ENCODE measurements at places on chromosomes 4 and X.
A peak's percentile ranks its signal among the peaks of the same experiment; 100 is the strongest.

GRCh38 chrX:133749951-133750350 is 235.4 kb downstream of the GPC3 start:
- no peak for DNase-seq

GRCh38 chrX:139892512-139892911 is 40.3 kb downstream of the ATP11C start:
- DNase-seq: no peak

DNA sequence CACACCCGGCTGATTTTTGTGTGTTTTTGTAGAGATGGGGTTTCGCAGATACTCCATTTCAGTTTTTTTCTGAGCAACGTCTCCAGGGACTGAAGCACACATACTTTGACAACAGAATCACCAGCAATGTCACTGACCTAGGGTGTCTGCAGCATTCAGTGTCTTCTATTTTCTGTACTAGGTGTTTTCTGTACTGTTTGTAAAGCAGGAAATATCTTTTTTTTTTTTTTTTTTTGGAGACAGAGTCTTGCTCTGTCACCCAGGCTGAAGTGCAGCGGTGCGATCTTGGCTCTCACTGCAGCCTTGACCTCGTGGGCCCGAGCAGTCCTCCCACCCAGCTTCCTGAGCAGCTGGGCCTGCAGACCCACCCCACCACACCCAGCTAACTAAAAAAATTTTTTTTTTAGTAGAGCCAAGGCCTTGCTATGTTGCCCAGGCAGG is 8.9 kb downstream of the ADD1 start:
- DNase-seq: no peak

- no peak for DNase-seq
Observed at GRCh38 chr4:3869661-3870566, 103.7 kb downstream of the ADRA2C start.

DNA sequence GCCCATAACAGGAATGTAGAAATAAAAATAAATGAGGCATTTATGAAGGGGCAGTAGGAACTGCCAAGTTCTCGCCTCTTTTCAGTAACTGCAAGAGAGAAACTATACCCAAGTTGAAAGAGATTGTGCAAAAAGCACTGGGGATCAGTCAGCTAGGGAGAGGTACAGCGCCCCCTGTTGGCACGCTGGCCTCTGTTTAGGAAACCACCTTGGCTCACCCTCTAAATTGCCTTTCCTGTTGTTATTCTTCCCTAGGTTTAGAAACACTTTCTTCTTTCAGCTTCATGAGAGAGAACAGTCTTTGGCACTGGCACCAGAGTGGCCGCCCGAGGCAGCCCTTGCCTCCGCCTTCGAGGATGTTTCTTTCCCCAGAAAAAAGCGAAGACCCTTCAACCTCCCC is 348.5 kb downstream of the MID1IP1 start:
- DNase-seq: peak; percentile 19

DNA sequence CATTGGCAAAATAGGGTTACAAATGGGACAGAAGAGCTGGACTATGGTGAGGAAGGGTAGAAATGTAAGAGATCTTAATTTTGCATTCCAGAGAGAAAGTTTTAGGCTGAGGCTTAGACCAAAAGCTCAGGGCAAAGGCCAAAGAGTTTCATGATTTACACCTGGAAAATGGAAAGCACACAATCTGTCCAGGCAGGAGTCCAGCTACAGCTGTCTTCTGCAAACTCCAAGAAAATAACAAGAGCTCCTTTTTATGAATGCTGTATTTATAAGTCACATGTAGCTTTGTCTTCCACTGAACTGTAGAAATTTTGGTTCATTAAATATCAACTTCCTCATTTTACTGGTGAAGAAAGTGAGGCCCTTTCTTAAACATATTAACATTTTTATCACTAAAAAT is 288.0 kb upstream of the ATOH1 start:
- no peak for DNase-seq

- no peak for DNase-seq
Observed at GRCh38 chr4:68617003-68617698, 41.0 kb upstream of the UGT2B17 start.

- DNase-seq: no peak
Observed at GRCh38 chr4:125096662-125097061, 218.1 kb upstream of the FAT4 start.

- DNase-seq: no peak
Observed at GRCh38 chr4:119834906-119835612, 206.5 kb upstream of the PDE5A start.

GRCh38 chr4:70712604-70713452 is 8.9 kb upstream of the RUFY3 start:
- DNase-seq: no peak

All from endothelial cell of umbilical vein (primary cell).